ENCODE measurements at places on chromosomes 5 and 9. TPM values are rescaled to one million over a fixed set of nuclear protein-coding genes. Genes with fewer than 3 reads are reported as not detected.

GRCh38 chr9:14057368-14058324 lies 256.3 kb downstream of the NFIB start:
- DNase-seq: no peak

- DNase-seq: no peak
These were observed 40.1 kb downstream of the CCNJL start for GRCh38 chr5:160272264-160272663.

DNA sequence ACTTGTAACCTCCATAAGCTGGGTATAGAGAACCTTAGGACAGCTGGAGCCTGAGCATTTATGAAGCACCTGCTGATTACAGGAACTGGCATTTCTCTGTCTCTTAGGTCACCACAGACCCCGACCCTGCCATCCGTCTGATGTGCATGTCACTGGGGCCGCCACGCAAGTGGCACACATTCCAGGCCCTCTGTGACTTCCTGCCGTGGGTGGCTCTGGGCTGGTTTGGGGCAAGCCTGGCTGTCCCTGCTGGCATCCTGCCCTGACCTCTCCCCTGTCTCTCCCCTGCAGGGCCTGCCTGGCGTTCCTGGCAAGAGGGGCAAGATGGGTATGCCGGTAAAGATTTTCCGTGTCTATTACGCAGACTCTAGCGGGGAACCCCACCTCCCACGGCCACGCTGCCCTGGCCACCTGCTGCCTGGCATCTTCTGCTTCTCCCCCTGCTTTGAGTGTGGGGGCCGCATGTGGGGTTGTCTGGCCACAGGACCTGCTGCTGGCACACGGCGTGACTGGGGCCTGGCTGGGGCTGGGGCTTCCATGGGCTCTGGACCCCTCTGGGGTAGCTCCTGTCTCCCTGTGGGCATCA lies 55.4 kb downstream of the COL27A1 start:
- DNase-seq: no peak

GRCh38 chr5:119373449-119373858 lies 17.6 kb downstream of the TNFAIP8 start:
- no peak for DNase-seq

DNA sequence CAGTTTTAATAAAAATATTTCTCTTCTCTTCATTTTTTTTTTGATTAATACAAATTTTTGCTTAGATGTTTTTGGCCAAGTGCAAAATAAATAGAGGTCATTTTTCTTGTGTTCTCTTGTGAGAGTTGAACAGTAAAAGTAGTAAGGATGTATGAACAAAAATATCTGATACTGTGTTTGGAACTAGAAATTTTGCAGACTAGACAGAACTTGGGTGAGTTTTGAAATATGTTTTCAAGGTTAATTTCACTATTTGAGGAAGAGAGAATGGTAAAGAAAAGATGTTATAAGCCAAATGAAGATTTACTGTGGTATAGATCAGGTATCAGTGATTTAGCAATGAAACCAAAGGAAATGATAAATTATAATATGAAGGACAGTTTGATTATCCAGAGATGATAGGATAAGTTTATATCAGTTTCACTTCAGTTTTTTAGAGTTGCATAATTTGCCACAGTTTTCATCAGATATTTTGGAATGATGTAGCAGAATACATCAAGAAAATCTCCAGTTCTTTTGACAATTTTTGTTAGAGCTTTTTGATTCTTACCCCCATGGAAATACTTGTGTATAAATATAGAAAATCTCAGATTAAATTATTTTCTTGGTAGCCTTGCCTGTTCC lies 147.9 kb upstream of the VCAN start:
- DNase-seq: no peak

DNA sequence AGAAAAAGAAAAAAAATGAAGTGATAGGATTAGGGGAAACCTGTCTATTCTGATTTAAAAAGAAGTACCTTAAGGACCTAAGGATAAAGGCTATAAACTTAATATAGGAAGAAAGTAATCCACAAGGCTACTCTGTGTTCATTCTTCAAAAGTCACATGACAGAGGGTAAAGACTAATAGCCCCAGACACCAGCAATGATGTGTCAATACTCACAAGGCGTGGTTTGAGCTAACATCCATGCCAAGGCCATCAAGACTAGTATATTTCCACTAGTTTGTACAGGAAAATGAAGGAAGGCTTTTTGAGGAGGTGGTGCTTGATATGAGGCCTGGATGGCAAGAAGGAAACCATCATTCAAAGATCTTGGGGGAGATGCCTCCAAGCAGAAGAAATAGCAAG lies 49.7 kb upstream of the TEX48 start:
- DNase-seq: no peak

DNA sequence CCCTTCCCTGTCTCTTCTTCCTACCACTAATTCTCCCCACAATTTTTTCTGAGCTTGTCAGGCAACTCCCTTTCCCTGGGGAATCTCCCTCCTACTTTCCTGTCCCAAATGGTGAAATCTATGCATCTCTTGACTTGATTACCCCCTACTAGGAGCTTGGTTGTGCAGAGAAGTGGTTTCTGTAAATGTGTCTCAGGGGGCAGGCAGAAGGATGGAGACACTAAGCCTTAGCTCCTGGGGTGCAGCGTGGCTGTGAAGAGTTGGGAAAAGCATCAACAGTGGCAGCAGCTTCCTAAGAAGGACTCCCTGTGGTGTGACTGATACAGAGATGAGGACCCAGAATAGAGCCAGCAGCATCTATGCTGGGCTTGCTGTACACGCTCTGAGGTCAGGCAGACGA lies 62.3 kb downstream of the NRG2 start:
- no peak for DNase-seq

Gene GRIN3A
- not detected for total RNA-seq

Gene FOXI1
- total RNA-seq: 4.7 TPM

GRCh38 chr9:98565152-98566135 lies 143.3 kb downstream of the GABBR2 start:
- DNase-seq: no peak

Gene CTXN3
- total RNA-seq: not detected

DNA sequence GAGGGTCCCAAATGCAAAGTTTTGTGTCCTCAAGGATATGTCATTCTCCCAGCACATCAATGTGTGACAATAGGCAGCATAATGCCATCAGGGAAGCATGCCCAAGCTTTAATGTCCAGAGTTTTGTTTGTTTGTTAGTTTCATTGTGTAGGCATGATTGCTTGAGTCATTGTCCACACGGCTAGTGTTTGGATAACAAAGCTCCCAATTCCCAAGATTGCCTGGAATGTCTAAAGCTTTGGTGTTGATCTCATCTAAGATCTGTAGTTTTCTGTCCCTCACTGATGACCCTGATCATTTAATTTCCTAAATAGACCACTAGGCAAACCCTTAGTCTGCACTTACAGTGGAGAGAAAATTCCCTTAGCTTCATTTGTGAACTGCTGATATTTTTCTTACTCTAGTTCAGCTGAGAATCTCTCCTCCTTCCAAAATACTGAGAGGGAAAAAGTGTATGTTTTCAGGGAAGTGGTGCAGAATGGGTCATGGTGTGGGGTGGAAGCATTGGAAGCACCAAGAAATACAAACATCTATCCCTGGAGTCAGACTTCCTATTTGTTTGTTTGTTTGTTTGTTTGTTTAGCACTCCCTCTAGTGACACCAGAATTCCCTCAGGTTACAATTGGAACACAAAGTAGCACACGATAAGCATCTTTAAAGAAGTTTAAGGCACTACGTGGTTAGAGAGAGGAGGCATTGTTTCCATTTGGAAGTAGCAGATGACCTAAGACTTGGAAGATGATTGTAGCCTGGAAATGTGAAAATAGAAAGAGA lies 127.1 kb downstream of the PRDM6 start:
- no peak for DNase-seq

- DNase-seq: no peak
These were observed 15.6 kb upstream of the FOXD1 start for GRCh38 chr5:73464016-73464745.

- DNase-seq: peak; percentile 67
These were observed 27.7 kb downstream of the PPP3R2 start for GRCh38 chr9:101566904-101567724.

- no peak for DNase-seq
These were observed 263.2 kb downstream of the GAS1 start for GRCh38 chr9:86684148-86684547.

Gene SEMA6A
- total RNA-seq: 101 TPM

DNA sequence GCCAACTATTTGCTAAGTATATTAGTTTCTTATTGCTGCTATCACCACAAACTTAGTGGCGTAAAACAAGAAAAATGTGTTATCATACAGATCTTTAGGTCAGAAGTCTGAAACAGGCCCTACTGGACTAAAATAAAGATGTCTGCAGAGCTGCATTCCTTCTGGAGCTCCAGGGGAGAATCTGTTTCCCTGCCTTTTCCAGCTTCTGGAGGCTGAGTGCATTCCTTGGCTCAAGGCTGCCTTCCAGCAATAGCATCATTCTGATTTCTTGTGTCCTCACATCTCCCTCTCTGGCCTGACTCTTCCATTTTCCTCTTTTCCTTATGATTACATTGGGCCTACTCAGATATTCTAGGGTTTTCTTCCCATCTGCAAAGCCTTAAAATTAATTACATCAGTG lies 15.9 kb downstream of the MAN2A1 start:
- no peak for DNase-seq
